ENCODE measurements at places on chromosomes 6 and 20.

- DNase-seq: no peak
Observed at GRCh38 chr6:155411154-155412052, 44.2 kb downstream of the NOX3 start.

DNA sequence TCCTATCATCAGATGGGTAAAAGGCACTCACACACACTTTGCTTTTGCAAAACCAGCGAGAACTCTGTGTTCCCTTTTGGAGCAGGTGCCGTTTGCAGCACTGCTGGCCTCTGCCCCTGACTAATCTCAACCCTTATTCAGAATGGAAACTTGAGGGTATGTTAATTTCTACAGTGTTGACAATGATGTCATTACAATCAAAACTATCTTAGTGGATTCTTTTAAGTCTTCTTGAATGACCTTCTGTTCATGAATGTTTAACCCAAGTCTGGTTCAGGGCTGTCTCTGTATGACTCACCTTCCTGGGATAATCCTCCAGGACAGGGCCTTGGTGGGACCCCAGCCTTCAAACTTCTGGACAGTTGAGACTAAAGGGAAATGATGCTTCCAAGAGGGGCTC, 197.9 kb downstream of the CDH4 start:
- no peak for DNase-seq

DNA sequence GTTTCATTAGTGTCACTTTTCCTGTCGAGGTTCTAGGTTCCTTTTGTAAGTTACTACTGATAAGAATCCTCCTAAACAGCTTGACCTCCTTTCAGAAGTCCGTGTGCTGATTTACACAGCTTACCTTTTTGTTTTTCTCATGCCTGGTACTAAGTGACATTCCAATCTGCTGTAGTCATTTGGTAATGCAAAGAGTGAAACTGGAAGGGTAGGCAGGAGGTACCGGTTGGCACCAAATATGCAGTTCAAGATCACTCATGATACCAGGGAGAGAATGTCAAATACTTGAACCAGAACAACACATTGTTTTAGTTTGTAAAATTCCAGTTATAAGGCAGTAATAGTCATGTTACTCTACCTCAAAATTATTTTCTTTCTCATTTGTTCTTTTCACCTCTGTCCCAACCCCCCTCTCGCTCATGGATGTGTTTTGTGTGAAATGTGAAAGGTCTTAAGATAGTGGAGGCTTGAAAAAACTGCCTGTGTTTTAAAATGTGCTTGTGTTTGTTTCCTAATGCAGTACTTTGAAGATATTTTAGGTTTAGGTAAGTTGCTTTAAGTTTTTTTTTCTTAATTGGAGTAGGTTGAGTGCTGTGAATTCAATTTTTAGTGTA, 23.2 kb downstream of the AFDN start:
- DNase-seq: no peak

- DNase-seq: no peak
Observed at GRCh38 chr20:23366384-23366783, 4.4 kb downstream of the GZF1 start.

- no peak for DNase-seq
Observed at GRCh38 chr20:11012975-11013374, 339.2 kb upstream of the JAG1 start.

DNA sequence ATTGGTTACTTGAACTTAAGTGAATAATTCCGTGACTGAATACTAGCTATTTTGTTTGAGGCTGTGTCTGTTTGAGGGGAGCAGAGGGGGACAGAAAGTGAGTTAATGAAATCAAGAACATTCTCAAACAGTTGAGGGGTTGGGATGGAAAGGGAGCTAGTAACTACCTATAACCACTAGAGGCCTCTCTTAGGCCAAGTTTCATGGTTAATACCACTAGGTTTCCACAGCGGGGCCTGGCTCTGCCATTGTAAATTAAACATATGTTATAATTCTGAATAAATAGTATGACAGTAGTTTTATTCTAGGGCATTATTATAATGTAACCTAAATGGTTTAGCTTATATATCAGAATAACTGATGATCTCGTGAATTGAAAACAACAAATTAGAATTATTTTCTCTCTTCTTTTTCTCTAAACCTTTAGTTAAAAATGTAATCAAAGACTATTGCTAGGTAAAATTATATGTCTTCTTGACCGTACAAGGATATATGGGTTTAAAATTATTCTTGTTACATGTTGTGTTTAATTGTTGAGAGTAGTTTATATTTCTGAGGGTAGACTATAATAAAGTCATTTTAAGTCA, 108.1 kb downstream of the BCKDHB start:
- no peak for DNase-seq

GRCh38 chr6:108452711-108453195, 108.0 kb upstream of the FOXO3 start:
- no peak for DNase-seq

GRCh38 chr6:22239261-22239921, 57.4 kb downstream of the PRL start:
- no peak for DNase-seq

GRCh38 chr20:25245461-25245860, 2.4 kb upstream of the PYGB start:
- no peak for DNase-seq

- DNase-seq: no peak
Observed at GRCh38 chr6:37182736-37183590, 13.0 kb downstream of the PIM1 start.

- DNase-seq: no peak
Observed at GRCh38 chr6:17716221-17716620, 9.5 kb upstream of the NUP153 start.

GRCh38 chr6:42783177-42783875, 1.5 kb downstream of the BICRAL start:
- DNase-seq: peak; percentile 64

- DNase-seq: peak; percentile 23
Observed at GRCh38 chr20:59525500-59526241, 78.7 kb upstream of the PHACTR3 start.

- DNase-seq: no peak
Observed at GRCh38 chr6:105507811-105508210, 104.9 kb upstream of the PREP start.

DNA sequence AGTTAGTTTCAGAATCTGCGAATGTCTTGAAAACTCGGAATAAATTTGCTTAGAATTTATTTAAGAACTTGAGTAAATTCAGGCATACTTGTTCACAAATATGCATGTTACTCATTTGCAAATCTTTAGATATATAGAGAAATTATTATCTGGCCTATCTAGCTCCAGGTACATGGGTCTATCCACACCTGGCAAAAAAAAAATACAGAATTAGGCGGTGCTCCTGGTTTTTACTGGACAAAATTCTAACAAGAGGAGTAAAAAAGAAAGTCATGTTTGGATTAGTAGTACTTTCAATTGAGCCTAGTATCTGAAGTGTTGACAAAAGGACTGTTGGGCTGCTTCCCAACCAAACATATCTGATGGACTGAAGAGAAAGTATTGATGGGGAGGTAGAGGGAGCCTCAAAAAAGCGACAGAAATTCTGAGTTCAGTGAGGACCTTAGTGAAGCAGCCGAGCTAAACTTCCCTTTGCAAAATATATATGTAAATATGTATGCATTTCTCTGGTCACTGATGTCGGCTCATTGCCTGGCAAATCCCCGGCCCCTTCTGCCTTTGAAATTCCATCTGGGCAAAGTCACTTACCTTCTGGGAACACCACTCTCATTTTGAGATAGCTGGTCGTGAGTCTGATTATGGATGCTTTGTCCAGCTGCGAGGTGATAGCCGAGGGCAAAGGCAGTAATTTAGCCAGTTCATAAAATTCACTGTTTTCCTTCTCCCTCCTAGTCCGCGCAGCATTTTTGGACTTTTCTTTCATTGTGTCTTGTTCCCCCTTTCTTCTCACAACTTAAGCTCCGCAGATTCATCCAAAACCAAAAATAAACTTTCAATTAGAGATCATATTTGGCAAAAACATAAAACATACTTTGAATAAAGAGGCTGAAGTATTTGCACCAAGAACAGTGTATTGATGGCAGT, 1.8 kb downstream of the SIM1 start:
- no peak for DNase-seq

- no peak for DNase-seq
Observed at GRCh38 chr20:24011282-24011681, 22.7 kb upstream of the GGTLC1 start.

GRCh38 chr6:41247288-41247865, 19.2 kb downstream of the TREML4 start:
- DNase-seq: no peak

DNA sequence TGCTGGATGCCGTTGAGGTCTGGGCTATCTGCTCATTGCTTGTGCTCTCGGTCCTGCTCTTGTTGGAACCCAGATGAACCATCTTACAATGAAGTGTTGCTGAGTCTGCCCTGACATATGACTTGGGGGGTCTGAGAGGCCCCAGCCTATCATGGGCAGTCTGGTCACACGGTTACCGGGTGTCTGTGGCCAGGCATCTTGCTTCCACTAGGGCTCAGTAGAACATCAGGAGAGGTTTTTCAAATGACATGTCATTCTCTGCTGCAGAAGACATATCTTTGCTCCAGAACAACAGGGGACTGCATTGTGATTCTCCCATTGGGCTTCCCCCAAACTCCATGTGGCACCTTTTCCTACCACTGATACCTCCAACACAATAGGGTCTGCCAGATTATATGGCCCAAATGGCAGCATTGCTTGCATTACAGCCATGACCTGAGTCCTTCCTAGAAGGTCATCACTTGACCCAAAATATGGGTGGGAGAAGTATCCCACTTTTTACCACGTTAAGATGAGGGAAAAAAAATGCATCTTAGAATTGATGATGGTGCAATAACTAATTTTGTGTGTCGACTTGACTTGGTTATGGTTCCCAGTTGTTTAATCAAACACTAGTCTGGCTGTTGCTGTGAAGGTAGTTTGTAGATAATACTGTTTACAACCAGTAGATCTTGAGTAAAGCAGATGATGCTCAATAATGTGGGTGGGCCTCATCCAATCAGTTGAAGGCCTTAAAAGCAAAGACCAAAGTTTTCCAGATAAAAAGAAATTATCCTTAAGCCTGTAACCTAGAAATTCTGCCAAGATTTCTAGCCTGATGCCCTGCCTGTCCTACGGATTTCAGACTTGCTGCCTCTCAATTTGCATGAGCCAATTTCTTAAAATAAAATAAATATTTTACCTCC, 241.0 kb downstream of the QKI start:
- no peak for DNase-seq

DNA sequence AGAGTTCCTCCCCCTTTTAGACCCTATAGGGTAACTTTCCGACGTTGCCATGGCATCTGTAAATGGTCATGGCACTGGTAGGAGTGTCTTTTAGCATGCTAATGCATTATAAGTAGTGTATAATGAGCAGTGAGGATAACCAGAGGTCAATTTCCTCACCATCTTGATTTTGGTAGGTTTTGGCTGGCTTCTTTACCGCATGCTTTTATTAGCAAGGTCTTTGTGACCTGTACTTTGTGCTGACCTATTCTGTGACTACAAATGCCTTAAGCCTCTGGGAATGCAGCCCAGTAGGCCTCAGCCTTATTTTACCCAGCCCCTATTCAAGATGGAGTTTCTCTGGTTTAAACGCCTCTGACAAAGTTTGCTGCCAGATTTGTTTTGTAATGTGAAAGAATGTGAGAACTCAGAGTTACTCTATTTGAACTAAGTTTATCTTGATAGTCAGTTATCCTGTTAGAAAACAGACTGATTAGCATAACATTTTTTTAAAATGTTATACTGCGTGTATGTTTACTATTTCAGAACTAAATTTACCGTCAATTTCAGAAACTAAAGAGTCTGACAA, 111.3 kb upstream of the PRSS16 start:
- no peak for DNase-seq

DNA sequence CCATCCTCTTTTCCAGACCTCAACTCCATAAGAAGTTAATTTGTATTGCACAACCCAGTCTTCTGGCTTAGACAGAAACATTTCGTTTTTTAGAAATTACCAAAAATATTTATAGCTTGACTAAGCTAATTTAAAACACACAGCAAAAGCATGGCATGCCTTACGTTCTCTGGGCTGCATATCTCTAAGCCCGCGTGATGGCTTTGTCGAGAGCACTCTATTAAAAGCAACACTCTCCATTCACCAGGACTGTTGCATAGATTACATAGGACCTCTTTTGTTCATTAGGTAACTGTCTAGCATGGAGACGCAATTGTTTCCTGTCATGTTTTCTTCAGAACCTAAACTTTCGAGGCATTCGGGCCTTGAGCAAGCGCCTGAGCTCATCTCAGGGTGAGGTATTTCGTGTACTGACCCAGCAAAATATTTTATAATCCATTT, 104.5 kb downstream of the IBTK start:
- no peak for DNase-seq

DNA sequence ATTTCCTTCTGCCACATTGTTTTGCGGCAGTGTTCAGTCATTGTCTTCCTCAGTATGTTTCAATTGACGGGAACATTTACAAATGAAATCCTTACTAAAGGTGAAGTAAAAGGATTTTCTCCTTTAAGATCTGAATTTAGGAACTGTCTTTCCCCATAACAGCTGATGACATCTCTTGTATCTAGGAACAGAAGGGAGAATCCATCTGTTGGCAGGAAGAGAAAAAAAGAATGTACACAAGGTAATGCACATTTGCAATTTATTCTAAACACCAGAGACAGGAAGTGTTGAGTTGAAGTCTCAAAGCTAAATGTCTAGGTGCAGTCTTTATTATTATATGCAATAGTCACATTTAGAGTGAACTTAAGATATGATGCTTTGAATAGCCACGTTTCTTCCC, 334.5 kb downstream of the HDGFL1 start:
- no peak for DNase-seq

- no peak for DNase-seq
Observed at GRCh38 chr6:33183071-33183683, 9.1 kb downstream of the COL11A2 start.

DNA sequence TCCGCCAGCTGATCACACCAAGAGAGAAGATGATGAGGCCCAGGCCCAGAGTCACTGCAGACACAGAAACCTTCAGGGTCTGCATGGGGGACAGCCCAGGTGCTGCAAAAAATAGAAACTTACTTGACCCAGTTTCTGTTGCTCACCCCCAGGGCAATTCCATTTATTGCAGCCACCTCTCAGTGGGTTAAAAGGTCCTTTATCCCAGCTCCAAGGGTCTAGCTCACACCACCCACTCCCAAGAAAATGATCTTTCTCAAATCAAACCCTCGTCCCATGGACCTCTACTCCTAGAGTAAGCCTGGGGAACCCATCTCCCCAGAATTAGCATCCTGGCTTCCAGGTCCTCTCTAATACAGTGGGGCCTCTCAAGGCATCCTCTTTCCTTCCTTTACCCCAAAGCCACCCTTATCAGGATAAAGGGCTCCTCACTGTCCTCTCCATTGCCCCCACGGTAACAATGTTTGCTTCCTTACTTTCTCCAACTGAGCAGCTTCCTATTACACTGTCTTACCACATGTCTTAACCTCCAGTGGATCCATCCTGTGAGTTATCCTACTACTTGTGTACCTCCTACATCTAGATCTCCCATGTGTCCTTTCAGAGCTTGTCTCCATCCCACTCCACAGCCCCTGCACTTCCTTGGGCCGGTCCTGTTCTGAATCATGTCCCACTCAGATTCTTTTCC, 5.1 kb downstream of the HLA-DMB start:
- DNase-seq: no peak

DNA sequence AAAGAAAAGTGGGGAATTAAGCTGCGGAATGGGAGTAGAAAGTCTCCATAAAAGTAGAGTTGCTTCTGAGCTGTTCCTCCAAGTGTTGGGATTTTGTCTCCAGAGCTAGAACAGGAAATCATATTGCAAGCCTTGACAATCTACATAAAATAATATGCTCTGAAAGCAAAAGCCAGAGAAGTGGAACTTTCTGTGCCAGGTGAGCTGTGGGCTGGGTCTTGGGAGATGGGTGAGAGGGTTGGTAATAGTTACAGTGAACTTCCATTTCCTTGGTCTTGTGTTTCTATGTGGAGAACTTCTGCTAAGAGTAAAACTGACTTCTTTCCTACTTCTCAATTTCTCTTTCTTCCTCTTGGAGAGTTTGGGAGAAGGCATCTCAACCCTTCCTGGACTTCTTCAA, 6.3 kb upstream of the HMGN4 start:
- no peak for DNase-seq

All from stimulated activated CD4-positive, alpha-beta T cell treated with anti-CD3 and anti-CD28 coated beads, Interleukin-4, amount 100 ng/mL, for 48 hours (primary cell).